ENCODE measurements at places on chromosomes 4 and X.

DNA sequence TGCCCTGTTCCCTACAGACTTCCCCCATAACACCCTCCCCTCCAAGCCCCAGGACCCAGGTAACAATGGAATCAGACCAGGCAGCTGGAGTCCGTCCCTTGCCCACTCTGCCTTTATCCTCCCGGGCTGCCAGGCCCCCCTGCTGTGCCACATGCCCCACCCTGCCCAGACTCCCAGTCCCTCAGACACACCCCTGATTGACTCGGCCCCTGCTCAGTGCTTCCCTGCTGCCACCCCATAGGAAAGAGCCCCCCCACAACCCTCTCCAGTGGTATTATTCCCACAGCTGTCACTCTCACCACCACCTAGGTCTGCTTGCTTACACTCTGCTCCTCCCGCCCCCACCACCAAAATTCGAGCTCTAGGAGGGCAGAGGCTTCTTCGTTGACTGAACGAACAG is 4.7 kb upstream of the NAA10 start:
- no peak for DNase-seq

GRCh38 chrX:1493412-1493811 is 40.7 kb upstream of the ASMTL start:
- no peak for DNase-seq

DNA sequence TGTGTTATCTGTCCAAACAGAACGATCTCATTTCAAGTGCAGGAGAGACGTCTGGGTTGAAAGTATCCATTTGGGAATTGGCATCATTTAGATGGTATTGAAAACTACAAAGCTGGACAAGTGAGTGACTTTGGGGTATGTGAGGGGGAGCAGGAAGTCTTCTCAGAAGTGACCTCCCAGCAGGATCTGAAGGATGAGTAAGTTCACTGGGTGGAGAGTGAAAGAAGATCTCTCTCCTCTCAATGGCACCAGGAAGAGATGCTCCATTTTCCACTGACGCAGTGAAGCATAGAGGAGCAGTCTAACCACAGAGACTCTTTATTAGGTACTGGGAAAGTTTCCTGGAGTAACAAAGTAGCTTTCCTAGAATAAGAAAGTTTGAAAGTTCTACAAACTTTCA is 161.0 kb downstream of the CPE start:
- DNase-seq: no peak

GRCh38 chr4:148539387-148539786 is 97.2 kb upstream of the NR3C2 start:
- no peak for DNase-seq

DNA sequence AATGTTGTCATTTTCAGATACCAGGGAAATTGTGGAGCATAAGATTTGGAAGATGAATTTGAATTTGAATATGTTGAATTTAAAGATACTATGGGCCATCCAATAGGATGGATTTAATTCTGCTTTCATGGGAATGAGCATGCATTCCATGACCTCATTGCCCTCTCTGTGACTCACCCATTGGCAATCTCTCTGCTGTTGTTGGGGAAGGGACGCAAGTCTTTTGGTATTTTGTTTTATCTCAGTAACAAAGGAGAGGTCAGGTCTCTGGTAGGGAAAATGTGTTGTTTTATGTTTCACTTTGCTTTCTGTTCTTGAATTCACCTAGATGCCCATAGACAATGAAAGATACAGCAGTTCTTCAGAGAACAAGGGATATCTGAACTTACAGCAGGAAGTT is 42.1 kb upstream of the MAGEA4 start:
- DNase-seq: no peak

DNA sequence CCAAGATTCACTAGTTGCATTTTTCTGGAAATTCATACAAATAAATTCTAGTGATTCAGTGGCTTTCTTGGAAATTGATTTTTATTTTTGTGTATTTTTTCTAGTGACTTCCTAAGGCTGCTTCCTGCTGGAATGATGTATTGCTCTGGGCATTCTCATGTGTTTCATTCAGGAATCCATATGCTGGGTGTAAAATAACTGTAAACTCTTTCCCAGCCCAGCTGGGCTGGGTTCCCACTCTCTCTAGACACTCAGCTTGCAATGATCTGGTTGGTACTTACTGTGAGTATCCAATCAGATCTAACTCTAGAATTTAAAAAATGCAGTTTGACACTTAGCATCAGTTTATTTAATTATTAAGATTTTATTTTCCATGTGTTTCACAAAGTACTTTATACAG is 882.2 kb downstream of the STIM2 start:
- no peak for DNase-seq

DNA sequence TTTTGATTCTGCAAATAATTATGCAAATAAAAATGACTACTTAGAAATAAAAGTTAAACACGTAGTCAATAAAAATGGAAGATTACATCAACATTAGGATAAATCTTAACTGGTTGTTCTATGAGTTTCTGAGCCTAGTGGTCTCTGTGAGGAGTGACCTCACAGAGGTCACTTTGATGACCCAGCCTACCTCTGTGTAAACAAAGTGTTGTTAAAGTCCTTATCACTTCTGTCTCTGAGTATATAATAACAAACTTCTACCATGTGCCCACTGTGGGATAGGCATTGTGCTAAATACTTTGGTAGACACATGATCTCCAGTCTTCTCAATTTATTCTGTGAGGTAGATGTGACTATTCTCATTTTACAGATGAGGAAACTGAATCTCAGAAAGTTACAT is 85.4 kb downstream of the PDE5A start:
- DNase-seq: no peak

GRCh38 chr4:122007016-122007415 is 55.2 kb upstream of the TRPC3 start:
- DNase-seq: no peak

- no peak for DNase-seq
These were observed 334.7 kb downstream of the FAT4 start for GRCh38 chr4:125649452-125649851.

- no peak for DNase-seq
These were observed 17.6 kb downstream of the HS6ST2 start for GRCh38 chrX:132940727-132941327.

GRCh38 chr4:185892165-185892564 is 80.2 kb upstream of the SORBS2 start:
- no peak for DNase-seq

DNA sequence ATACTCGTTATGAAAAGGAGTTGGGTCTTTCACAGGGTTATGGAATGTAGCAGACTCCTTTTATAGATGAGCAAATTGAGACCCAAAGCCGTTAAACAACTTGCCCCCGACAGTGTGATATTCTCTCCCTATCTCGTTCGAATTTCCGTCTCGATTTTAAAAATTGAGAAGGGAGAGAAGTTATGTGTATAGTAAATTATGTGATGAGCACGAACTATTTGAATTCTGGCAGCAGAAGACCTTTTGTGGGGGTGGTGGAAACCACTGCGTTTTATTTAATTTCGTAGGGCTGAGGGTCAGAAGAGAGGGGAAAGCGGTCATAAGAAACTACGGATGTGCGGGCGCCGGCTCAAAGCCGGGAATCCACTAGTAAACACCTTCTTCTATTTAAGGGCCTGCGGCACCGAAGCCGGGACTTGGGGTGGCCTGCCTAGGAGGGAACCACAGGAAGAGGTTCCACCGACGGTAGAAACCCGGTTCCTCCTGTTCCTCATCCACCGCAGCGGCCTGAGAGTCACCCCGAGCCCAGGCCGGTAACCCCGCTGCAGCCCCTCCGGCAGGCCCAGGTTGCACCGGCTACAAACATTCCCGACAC is 1.5 kb upstream of the DDX3X start:
- no peak for DNase-seq

GRCh38 chr4:30854531-30854930 is 134.4 kb downstream of the PCDH7 start:
- no peak for DNase-seq

DNA sequence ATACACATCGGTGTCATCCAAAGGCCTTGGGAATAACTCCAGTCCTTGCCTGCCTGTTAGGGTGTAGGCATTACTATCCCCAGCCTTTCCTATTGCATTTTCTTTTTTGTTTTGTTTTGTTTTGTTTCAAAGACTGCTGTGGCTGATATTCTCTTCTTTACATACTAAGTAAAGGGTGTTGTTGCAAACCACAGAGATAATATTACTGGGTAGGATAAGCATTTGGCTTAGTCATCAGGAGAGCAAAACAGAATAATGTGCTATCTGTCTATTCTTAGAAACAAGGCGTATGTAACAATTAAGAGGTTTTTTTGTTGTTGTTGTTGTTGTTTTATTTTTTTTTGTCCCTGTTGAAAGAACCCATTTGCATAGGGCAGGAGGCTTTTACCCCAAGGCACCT is 41.8 kb downstream of the UGT2B28 start:
- DNase-seq: no peak

- DNase-seq: no peak
These were observed 64.5 kb downstream of the DCHS2 start for GRCh38 chr4:154427149-154427548.

GRCh38 chr4:169052594-169052945 is 42.5 kb upstream of the CBR4 start:
- DNase-seq: no peak

DNA sequence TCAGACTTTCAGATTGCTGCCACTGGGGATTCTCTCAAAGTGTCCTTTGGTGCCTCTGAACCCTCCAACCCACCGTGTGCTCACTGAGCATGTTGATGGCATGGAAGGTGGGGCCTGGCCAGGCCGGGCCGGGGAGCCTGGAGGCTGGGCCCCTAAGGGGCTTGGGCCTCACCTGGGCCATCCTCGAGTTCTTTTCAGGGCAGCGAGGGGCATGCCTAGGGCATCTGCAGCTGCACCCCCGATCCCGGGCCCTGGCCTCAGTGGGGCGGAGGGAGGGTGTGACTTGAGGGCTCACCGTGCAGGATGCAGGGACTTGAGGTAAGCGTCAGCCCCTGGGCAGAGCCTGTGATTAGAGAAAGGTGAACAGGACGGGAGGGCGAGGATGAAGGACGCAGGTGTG is 1.6 kb upstream of the SH3TC1 start:
- no peak for DNase-seq

DNA sequence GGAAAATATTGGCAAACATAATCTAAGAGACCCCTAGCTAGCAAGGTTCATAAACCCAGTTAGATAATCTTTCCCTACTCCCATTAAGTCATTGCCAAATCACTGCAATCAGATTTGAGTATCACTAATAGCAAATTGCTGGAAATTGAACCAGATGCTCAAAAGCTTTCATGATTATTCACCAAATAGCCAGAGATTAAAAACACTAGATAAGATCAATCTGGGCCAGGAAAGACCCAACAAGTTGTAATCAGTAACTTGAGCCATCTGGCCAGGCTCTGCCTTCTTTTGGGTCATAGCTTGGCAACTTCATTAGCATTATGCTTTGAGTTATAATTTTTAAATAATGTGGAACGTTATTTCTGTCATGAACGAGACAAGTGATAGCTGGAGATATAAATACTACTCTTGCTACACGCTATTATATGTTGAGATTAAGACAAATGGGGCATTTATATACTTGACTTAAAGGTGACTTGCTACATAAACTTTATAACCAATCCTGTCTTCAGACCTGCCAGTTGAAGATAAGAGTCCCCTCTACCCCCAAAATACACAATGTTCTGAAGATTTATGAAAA is 196.6 kb upstream of the EDNRA start:
- DNase-seq: no peak

DNA sequence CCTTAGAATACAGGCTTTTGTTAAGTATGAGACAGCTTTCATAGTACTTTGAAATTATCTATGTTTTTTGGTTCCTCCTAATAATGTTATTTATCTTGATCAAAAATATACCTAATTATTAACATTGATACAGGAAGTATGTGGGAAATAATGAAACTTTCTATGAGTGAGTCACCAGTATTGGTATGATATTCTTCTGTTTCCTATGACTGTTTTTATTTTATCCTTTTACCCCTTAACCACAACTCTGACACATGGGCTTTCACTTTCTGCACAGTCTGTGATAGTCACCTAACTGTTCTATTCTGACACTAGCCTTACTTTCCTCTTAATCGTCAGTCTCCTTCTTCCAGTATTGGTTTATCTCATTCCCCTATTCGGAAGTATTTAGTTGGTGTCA is 4.7 kb downstream of the THAP9 start:
- DNase-seq: no peak

DNA sequence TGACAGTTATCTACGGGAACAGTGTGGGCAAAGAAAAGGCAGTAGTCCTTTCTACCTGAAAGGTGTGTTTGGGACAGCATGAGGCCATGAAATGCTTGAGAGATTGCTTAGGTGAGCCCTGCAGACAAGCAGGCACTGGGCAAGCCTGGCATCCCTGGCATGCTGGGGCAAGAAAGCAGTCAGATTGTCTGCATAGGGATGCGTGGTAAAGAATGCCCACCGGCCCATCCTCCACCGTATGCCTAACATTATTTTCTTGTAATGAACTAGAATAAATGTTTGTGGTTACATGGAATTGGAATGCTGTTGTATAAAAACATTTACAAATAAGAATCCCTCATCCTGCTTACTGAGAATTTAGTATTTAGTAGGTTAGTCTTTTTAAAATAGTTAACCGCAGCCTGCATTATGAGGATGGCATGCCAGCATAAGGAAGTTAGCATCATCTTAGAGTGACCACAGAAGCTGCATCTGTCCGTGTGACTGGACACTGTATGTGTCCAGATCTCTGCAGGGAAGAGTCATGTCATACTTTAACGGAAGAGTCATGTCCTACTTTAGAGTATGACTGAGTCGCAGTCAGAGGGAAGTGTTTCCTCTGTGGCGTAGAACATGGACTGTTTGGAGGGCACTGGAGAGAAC is 18.9 kb downstream of the ZBTB49 start:
- DNase-seq: no peak

DNA sequence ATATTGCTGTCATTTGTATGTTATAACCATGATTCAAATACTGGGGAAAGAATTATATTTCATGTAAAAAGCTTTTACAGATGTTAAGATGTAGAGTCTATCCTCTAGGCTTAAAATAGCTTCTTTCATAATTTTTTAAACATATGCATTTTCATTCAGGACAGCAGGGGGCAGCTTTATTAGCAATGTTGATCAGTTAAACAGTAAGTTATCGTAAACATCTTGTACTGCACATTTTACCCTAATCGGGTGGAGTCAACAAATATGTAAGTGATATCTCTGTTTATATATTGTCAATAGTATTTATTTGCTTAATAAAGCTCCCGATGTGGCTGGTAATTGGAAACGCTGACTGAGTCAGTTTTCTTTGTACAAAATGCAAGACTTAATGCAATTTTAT is 142.5 kb upstream of the MED14 start:
- DNase-seq: peak; percentile 4

DNA sequence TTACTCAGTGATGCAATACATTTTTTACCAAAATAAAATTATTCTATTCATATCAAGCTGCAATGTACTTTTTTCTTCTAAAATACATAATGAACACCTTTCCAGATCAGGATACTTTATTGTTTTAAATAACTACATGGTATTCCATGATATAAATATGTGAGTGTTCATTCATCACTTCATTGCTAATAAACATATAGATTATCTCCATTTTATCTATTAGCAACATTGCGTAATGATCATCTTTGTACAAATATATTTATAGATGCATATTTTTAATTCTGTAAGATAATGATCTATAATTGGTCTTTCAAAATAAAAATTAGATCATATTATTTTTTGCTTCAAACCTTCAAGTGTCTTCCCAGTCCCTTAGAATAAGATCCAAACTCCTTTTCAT is 156.1 kb upstream of the HHIP start:
- no peak for DNase-seq

GRCh38 chr4:101833480-101833879 is 43.0 kb downstream of the BANK1 start:
- no peak for DNase-seq

Measured in NCI-H446 treated with DMSO at 0.1 percent for 48 hours (cell line).